ENCODE measurements at places on chromosomes 5 and 9.

DNA sequence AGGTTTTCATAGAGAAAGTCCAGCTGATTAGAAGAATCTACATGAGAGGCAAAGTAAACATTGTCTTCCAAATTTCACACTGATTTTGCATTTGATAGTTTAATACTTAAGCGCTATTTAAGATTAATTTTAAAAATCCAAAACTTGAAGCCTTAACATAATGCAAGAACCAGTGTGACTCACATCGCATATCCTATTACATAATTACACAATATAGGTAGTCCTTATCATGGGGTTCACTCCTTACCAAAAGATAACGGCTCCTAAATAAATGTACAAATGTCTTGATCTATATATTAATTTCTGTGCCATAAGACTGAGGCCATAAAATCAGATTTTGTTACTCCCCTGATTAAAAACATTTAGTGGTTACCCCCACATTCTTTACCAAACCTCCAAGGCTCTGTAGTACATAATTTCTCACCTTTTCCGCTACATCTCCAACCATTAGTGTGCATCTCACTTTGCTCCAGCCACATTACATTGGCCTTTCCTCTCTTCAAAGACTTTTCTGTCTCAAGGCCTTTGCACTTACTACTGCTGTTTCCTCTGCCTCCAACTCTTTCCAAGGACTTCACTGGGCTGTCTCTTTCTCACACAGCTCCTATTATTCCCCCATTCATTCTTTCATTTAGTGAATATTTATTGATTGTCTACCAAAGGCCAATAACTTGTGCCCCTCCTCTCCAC lies 1.0 kb downstream of the RIOK2 start:
- DNase-seq = no peak

DNA sequence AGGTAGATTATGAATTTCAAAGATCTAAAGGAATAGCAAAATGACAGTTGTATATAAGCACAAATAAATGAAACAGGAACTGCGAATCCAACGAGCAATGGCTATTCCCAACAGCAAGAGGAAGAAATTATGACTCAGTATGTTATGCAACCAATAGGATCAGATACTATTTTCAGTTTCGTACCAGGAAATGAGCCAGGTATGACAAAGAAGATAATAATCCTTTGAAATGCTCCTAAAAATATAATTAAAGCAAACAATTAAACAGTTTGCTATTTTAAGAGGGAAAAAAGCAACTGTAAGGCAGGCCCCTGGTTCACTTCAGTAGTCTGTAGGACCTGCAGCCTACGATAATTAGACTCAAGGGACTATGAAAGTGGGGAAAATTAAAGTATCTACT lies 58.9 kb downstream of the AUH start:
- no peak for DNase-seq

DNA sequence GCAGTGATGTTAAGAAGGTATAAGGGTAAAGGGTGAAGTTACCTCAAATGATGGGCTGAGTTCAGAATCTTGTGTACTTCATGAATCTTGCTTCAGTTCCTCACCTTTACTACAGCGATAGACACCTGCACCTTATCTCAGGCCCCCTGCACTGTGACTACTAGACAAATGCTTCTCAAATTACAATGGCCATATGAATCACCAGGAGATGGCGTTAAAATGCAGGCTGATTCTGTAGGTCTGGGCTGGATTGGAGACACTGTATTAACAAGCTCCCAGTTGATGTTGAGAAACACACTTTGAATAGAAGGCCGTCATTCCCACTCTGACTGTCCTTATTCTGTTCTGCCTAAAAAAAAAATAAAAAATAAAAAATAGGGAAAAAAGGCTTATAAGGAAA lies 29.8 kb downstream of the TARS1 start:
- DNase-seq = no peak

DNA sequence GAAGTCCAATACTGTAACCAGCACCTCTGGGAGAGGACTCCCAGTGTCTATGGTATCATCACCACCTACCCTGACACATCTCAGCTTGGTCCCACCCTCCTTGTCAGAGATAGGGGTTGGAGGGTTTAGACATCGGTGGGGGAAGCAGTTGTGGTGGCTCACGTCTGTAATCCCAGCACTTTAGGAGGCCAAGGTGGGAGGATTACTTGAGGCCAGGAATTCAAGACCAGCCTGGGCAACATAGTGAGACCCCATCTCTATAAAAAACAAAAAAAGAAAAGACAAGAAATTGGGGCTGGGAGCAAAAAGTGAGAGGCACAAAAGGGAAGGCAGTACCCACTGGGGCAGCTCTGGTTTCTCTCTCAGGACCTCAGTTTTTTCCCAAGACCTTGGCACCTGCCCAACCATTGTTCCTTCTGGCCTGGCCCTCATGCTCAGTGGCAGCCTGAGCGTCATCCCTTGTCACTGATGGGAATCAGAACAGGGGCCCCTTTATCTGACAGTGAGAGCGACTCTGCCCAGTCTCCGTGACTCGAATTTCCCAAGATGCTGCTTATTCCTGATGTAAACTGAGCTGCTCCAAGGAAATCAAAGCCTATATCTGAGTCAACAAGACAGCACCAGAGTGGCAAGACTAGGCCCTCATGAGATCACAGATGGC lies 80.5 kb upstream of the HSPA9 start:
- no peak for DNase-seq

- DNase-seq = no peak
Observed at GRCh38 chr5:181245427-181246275, 1.9 kb upstream of the RACK1 start.

DNA sequence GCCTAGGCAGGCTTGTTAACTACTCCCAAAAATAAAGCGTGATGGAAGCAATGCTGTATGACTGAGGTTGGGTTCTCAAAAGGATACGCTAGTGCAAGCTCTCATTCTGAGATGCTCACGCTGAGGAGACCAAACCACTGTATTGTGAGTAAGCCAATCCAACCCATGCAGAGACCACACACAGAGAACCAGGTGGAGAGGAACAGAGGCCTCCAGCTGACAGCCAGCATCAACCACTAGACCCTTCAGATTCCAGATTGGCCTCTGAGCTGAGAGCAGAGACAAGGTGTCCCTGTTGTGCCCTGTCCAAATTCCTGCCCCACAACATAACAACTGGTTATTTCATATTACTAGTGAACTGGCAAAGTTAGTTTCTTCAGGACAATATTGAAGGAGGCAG lies 4.5 kb downstream of the TSTD2 start:
- DNase-seq = no peak

DNA sequence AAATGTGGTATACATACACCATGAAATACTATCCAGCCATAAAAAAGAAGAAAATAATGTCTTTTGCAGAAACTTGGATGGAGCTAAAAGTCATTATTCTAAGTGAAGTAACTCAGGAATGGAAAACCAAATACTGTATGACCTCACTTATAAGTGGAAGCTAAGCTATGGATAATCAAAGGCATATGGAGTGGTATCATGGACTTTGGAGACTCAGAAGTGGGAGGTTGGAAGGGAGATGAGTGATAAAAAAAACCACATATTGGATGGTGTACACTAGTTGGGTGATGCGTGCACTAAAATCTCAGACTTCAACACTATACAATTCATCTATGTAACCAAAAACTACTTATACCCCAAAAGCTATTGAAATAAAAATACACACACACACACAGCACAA lies 24.5 kb downstream of the ADAMTS12 start:
- no peak for DNase-seq

- no peak for DNase-seq
Observed at GRCh38 chr9:3698076-3698475, 172.3 kb upstream of the RFX3 start.

DNA sequence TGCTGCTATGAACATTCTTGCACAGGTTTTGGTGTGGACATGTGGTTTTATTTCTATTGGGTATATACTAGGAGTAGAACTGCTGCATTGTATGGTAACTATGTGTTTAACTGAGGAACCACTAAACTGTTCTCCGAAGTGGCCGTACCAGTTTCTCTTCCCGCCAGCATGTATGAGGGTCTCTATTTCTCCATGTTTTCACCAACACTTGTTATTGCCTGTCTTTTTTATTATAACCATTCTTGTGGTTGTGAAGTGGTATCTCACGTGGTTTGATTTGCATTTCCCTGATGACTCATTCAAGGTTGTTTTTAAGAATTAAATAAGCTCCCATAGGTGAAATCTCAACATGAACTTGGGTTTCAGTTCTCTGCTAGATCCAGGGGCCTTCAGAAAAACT lies 19.4 kb downstream of the PDE8B start:
- no peak for DNase-seq

DNA sequence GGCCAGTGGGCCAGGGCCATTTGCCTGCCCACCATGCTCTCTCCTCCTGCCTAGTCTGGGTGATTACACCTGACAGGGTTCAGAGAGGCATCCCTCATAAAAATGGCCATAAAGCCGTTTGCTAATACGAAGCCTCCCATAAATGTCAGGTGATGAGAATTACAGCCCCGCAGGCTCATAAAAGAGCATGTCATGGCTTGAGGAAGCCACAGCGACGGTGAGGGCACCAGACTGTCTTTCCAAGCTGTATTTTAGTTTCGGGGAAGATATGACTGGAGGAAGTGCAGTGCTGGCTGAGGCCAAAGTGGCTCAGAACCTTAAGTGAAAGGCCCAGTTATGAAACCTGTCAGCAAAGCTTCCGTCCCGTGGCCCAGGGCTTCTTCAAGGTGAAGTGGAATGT lies 18.5 kb upstream of the TCERG1 start:
- DNase-seq = no peak

DNA sequence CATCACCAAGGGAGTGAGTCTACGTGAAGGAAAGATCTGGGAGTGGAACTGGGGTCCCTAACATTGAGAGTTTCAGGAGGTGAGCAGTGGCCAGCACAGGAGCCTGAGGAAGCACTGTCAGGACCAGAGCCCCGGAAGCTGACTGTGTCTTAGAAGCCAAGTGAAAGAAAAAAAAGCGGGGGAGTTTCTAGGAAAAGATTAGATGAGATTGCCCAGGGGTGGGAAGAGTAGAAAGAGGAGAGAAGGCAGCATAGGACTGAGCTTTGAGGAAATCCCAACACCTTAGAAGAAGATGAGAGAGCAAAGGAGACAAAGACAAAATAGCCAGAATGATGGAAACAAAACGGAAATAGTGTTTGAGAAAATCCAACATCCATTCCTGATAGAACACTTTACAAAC lies 37.0 kb upstream of the LRRTM2 start:
- DNase-seq = no peak

- no peak for DNase-seq
Observed at GRCh38 chr9:4464911-4465513, 25.3 kb upstream of the SLC1A1 start.

DNA sequence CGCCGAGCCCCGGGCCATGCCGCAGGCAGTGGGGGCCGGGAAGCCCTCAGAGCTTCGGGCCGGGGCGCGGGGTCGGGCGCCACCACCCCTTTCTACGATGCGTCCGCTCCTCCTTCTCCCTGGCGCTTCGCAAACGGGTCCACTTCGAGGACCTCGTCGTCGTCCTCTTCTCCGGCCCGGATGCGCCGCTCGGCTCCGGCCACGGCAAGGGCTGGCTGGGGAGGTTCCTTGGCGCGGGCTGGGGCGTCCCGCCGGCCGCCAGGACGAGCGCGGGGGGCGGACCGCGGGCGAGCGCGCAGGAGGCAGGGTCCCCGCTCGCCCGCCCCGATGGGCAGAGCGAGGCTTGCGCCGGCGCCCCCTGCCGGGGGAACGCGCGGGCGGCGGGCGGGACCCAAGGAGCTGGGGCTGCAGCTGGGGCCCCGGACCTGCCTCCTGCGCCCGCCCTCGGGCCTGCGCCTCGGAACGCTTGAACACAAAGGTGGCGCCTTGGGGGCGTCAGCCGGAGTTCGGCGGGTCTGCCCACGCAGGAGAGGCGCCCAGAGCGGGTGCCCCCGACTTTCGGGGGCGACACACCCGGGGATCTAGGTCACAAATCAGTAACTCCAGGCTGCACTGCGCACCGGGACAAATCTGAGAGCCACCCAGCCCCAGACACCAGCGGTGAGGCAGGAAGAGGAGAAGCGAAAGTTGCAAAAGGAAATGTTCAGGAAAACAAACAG lies at the start of gene ROR2:
Gene ROR2, minus strand, starts transcription at position 283 of the 719 bp plus-strand sequence.
- no peak for DNase-seq

GRCh38 chr5:93572101-93572607 lies 8.9 kb downstream of the NR2F1-AS1 start:
- no peak for DNase-seq

Measured in CD4-positive, alpha-beta T cell treated with Interleukin-15 for 1 hour (primary cell).